NCI-H2081 (cell line): ENCODE measurements at places on chromosomes 13 and 19.

DNA sequence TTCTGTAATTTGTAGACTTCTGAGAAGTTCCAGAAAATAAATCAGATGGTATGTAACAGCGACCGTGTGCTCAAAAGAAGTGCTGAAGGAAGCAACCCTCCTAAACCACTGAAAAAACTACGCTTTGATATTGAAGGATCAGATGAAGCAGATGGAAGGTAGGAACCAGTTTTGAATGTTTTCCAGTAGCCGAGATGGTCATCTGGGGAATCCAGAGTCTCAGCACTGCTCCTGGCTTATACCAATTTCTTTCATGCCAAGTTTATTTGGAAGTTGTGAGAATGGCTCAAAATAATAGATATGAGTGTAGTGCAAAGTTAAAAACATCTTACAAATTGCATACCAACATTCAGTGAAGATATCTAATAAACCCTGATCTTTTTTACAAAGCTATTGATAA lies 56.2 kb downstream of the RCBTB2 start:
- DNase-seq, result no peak

- DNase-seq, result no peak
Measured at GRCh38 chr19:4035582-4035981, 28.0 kb downstream of the PIAS4 start.

DNA sequence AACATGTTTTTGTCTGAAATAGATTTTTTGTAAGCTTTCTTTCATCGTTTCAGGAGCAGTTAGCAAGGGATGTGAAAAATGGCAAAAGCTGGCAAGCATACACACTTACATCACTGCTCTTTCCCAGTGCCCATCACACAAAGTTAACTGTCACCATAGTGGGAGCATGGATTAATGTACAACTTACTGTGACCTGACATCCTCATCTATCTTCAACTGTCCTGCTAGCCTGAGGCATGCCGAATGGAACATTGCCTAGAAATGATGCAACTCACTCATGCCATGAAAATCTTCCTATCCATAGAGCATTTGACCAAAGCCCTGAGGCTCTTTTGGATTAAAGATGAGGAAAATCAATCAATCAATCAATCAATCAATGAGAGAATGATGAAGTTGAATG lies 491.7 kb upstream of the SLC10A2 start:
- no peak for DNase-seq

DNA sequence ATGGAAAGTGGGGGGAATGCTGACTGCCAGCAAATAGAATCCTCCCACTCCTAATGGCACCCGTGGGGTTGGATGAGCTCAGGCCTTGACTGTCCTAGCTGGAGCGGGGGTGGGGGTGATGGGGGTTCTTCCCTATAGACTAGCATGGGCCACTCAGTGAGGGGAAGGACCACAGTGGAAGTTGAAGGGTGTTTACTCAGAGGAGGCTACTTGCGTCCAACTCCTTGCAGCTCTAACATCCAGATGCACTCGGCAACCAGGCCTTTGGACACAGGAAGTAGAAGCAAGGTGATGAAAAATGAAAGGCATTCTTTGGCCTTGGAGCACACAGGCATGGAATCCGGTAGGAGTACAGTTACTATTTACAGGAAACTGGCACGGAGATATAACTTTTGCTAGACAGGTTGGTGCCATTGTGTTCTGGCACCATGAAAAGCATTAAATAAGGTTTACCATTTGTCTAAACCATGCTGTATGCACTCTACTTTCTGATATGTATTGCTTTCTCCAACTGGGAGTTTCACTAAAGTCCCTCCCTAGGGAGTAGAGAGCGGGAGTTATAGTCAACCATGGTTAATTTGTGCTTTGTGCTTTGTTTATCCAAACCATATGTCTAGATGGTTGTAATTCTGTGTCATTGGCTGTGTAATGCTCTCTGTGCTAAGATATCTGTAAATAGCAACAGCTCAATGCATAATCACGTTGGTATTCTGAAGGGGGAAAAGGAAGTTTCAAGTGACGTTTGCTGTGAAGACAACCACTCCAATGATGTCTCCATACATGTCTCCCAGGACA lies 125.3 kb downstream of the TSHZ3 start:
- DNase-seq, result no peak

- DNase-seq, result no peak
Measured at GRCh38 chr13:46571189-46571908, 18.4 kb downstream of the LRCH1 start.
